ENCODE measurements at places on chromosomes 2 and 18. TPM values are rescaled to one million over a fixed set of nuclear protein-coding genes. Genes with fewer than 3 reads are reported as not detected.

GRCh38 chr2:9975805-9976447, 24.4 kb downstream of the GRHL1 start:
- no peak for DNase-seq

DNA sequence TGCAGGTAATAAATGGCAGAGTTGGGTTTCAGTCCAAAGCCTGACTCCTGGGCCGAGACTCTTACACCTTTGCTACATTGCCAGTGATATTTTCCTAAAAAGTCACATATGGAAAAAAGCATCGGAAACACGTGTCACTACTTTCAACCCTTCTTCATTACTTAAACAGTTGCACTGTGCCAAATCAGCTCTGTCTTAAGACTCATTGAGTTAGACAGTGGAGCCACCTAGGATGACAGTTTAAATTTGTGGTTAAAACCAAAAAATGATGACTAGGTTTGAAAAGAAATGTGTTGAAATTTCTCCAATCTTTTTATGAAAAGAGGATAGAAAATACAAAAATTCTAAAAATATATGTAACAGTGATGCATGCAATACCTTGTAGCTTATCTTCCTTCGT, 97.5 kb downstream of the TMEM247 start:
- DNase-seq, result no peak

DNA sequence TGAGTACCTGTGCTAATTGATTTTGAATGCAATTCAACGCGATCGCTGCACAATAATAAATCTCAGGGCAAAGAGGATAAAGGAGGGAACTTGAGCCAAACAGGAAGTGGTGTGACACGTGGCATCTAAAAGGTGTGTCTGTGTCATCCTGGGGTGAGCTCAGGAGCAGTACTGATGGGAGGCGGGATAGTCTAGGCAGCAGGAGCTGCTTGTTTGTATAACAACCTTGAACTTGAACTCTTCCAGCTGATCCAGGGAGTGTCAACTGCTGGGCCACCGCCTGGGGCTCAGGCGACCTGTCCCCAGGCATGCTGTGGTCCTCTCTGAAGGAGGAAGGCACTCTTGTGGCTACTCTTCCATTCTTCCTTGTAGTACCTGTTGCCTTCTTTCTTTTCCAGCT, 61.2 kb downstream of the BOD1L2 start:
- DNase-seq, result no peak

GRCh38 chr2:191115391-191115790, 35.4 kb downstream of the STAT4 start:
- no peak for DNase-seq

- DNase-seq, result no peak
Observed at GRCh38 chr2:20507166-20507692, 60.4 kb downstream of the RHOB start.

- DNase-seq, result no peak
Observed at GRCh38 chr2:191818725-191819350, 28.1 kb downstream of the CAVIN2 start.

- peak; percentile 47 for DNase-seq
Observed at GRCh38 chr2:64605026-64605471, 48.7 kb downstream of the SERTAD2 start.

DNA sequence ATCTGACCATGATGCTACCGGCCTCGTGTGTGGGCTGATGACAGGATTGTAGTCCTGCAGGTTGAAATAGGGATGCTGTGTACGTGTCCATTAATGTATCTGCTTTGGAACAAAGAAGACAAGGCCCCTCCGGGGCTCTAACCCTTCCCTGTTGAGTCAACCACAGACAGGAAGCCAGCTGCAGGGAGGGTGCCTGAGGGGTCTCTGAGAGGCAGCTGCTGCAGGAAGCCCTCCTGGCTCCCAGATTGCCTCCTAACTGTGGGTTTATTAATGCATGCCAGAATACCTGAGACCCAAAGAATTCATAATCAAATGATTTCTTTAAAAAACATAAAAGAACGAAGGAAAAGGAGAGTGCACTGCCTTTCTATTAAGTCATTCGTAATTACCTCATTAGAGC, 140.4 kb downstream of the CELF4 start:
- no peak for DNase-seq

- DNase-seq, result no peak
Observed at GRCh38 chr18:75016025-75016717, 192.8 kb downstream of the PTGR3 start.

DNA sequence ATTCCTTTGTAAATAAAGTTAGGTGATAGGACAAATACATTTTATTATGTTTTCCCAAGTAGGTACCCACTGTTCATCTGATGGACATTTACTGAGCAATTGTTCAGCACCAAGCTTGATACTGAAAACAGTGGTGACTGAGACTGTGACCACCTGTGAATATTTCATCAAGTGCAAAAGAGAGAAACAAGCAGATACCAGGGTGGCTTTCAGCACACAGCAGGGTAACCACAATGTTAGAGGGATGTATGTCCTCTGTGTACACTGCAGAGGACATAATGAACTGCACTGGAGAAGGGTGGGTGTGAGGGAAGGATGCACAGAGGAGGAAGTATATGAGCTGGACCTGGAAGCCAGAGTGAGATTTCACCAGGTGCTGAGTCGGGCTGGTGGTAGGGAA, 411.8 kb downstream of the RAD51AP2 start:
- DNase-seq, result no peak

GRCh38 chr2:147789720-147790119, 55.1 kb upstream of the ACVR2A start:
- no peak for DNase-seq

DNA sequence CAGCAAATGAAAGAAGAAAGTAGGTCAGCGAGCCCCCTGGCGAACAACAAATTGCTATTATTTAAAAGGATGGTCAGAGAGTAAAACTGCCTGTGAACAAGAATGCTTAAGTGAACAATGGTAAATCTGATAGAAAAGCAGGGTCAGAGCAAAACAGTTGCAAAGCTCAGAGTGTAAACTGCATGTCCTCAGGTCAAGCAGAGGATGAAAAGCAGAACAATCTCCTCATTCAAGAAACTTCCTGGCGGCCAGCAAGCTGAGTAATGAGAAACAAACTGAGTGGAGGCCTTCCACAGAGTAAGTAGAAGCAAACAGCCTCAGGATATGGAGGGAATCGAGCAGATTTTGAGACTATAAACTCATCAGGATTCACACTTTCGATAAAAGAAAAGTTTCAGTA, 117.9 kb downstream of the PPP1R1C start:
- DNase-seq, result no peak

Gene SS18
- total RNA-seq, result 27.4 TPM

Gene ALPP
- 0.20 TPM for total RNA-seq

Gene CABLES1
- total RNA-seq, result 12.8 TPM

Gene CYTIP
- total RNA-seq, result 1.1 TPM
